ENCODE measurements at places on chromosomes 2 and 18. TPM values are rescaled to one million over a fixed set of nuclear protein-coding genes. Genes with fewer than 3 reads are reported as not detected.

ALPP gene
- total RNA-seq: not detected

LYG2 gene
- not detected for total RNA-seq

DNA sequence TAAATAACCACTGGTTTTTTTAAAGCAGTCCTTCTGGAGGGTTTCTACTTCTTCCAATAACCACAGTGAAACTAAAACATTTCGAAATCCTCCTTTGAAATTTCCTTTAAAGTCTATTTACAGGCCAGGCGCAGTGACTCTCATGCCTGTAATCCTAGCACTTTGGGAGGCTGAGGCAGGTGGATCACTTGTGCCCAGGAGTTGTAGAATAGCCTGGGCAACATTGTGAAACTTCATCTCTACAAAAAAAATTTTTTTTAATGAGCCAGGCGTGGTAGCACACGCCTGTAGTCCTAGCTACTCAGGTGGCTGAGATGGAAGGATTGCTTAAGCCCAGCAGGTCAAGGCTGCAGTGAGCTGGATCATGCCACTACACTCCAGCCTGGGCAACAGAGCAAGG is 15.2 kb downstream of the KIDINS220 start:
- DNase-seq: peak; percentile 58

- no peak for DNase-seq
Observed at GRCh38 chr18:63492851-63493250, 16.1 kb downstream of the SERPINB5 start.

GRCh38 chr2:234917211-234917975 is 34.4 kb upstream of the SH3BP4 start:
- no peak for DNase-seq

All from fibroblast of lung (primary cell).